Lung microvascular endothelial cell (primary cell): ENCODE measurements at places on chromosomes 3 and 15. TPM values are rescaled to one million over a fixed set of nuclear protein-coding genes. Genes with fewer than 3 reads are reported as not detected.

Gene GABRB3
- total RNA-seq: 0.40 TPM in 1 of 2 replicates, not detected in the other

Gene CCR2
- total RNA-seq: not detected in 2 replicates

Gene CD200
- total RNA-seq: 3.1 and 9.9 TPM in 2 replicates

Gene NR1I2
- total RNA-seq: not detected in 2 replicates

Gene TUSC7
- not detected in 2 replicates for total RNA-seq

Gene EHD4
- 54.6 and 71.7 TPM in 2 replicates for total RNA-seq

Gene TIMP4
- total RNA-seq: 0.40 and 0.65 TPM in 2 replicates

Gene RTP4
- 1.1 and 2.8 TPM in 2 replicates for total RNA-seq

Gene PHC3
- total RNA-seq: 9.6 and 15.3 TPM in 2 replicates

Gene NLGN1
- 0.20 and 0.65 TPM in 2 replicates for total RNA-seq

Gene DUOX1
- not detected in 2 replicates for total RNA-seq

Gene ANKRD34C
- not detected in 2 replicates for total RNA-seq

Gene ST3GAL6
- total RNA-seq: 24.8 and 30.8 TPM in 2 replicates

Gene POPDC2
- total RNA-seq: 0.22 and 0.40 TPM in 2 replicates

Gene CYP8B1
- not detected in 2 replicates for total RNA-seq

Gene UBR1
- 31.4 and 46.2 TPM in 2 replicates for total RNA-seq

Gene TMC3
- not detected in 2 replicates for total RNA-seq

Gene PLA2G4F
- not detected in 2 replicates for total RNA-seq

Gene DNASE1L3
- total RNA-seq: 3.1 and 5.0 TPM in 2 replicates

Gene TMEM207
- total RNA-seq: not detected in 2 replicates

Gene SOX14
- total RNA-seq: not detected in 2 replicates

Gene GABRA5
- total RNA-seq: not detected in 2 replicates

Gene ZCWPW2
- total RNA-seq: under 0.01 and 0.20 TPM in 2 replicates

Gene C3orf20
- under 0.01 TPM in 1 of 2 replicates, not detected in the other for total RNA-seq

Gene GOLGA6A
- total RNA-seq: not detected in 2 replicates

Gene STAB1
- total RNA-seq: 136 and 224 TPM in 2 replicates

Gene CNTN3
- total RNA-seq: under 0.01 TPM in 1 of 2 replicates, not detected in the other

Gene CCDC9B
- total RNA-seq: 8.9 and 11.1 TPM in 2 replicates

Gene MESP2
- total RNA-seq: not detected in 2 replicates

Gene P2RY1
- under 0.01 and 0.44 TPM in 2 replicates for total RNA-seq

Gene ATP13A5
- total RNA-seq: not detected in 2 replicates

Gene DENND4A
- total RNA-seq: 13.7 and 21.0 TPM in 2 replicates

Gene SPATA12
- 0.44 TPM in 1 of 2 replicates, not detected in the other for total RNA-seq

Gene CELF6
- total RNA-seq: 0.20 TPM in 1 of 2 replicates, not detected in the other

Gene NEK11
- total RNA-seq: 1.1 and 2.0 TPM in 2 replicates

Gene OR4M2
- not detected in 2 replicates for total RNA-seq

Gene GOLGA6B
- not detected in 2 replicates for total RNA-seq

Gene P2RY13
- not detected in 2 replicates for total RNA-seq

Gene GALNT15
- total RNA-seq: 27.0 and 392 TPM in 2 replicates

Gene THSD4
- total RNA-seq: 20.2 and 21.4 TPM in 2 replicates

Gene SYNPR
- total RNA-seq: not detected in 2 replicates

Gene NPAP1
- not detected in 2 replicates for total RNA-seq

Gene KLF15
- total RNA-seq: 1.5 and 8.1 TPM in 2 replicates
